ENCODE measurements at places on chromosomes 6 and 20.

DNA sequence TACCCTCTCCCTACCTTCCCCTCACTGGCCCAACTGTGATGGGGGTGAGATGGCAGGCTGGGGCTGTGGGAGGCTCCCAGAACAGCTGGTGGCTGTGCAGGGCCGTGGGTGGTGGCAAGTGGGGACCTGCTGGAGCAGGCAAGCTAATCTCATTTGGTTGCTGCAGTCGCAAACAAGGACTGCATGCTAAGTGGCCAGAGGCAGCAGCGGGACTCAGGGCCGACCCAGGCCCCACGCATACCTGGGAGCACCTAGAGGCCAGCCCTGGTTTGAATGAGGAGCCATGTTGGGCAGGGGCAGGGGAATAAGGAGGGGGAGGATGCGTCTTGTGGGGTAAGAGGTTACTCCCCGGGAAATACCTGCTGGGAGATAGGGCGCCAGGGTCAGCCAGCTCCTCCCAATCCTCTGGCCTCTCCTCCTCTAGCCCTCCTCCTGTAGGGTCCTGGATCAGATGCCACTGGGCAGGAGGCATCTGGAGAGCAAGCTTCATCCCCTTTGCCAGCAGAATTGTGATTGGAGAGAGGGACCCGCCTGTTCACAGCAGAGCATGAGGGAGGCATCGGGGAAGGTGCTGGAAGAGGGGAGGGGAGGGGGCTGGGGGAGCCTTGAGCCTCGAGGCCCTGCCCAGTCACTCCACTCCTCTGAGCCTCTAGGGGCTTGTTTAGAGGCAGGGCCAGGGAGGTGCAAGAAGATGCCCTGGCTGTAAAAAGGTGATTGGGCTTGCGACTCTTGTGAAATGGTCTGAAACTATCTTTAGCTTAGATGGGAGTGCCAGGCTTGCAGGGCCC is 24.3 kb upstream of the CDH22 start:
- peak; percentile 40 for DNase-seq

GRCh38 chr6:109305028-109305427 is 77.2 kb downstream of the CD164 start:
- no peak for DNase-seq

- peak; percentile 31 for DNase-seq
These were observed 709 bp upstream of the ZNF76 start for GRCh38 chr6:35258858-35259193.

GRCh38 chr20:61146023-61146422 is 106.0 kb upstream of the CDH4 start:
- no peak for DNase-seq

- DNase-seq = no peak
These were observed 44.1 kb downstream of the SUN5 start for GRCh38 chr20:32960222-32960518.

DNA sequence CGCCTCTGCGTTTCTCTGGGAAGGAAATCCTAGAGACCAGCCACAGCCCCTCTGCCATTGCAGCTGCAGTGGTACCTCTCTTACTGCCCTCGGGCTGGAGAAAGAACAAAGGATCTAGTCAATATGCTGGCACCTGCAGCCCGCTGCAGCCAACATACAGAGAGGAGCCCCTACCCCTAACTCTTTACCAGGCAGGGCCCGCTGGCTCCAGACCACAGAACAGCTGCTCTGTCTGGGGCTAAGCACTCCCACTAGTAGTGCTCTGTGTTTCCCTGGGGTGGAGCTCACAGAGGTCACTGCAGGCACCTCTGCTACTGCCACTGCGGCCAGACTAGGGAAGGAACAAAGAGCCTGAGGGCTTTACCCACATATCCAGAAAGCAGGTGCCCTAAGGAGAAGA is 93.8 kb upstream of the IMPG1 start:
- no peak for DNase-seq

GRCh38 chr6:83071023-83071422 is 3.6 kb downstream of the DOP1A start:
- DNase-seq = no peak

- DNase-seq = no peak
These were observed 71.3 kb upstream of the FYN start for GRCh38 chr6:111944541-111944940.

GRCh38 chr6:24536466-24536865 is 41.7 kb downstream of the ALDH5A1 start:
- no peak for DNase-seq

DNA sequence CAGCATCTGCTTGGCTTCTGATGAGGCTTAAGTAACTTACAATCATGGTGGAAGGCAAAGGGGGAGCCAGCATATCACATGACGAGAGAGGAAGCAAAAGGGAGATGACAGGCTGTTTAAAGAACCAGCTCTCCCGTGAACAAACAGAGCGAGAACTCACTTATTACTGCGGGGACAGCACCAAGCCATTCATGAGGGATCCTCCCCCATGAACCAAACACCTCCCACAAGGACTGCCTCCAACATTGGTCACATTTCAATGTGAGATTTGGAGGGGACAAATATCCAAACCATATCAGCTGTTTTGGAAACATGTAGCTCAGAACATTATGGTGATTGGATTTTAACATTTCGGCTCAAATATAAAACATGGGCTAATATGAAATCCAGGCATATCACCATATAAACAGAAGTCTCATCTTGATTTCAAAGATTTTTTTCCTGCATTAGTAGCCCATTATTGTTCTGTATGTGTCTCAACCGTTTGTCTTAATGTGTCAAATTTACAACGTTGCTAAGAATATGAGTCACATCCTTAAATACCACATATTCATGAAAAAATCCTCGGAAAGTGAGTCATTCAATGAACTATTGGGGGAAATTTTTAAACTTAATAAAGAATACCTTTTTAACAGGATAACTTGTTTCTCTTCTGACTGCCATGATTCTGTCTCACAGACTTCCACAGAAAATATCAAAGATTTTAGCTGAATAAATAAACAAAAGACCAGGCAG is 894.3 kb downstream of the TFAP2A start:
- DNase-seq = no peak

DNA sequence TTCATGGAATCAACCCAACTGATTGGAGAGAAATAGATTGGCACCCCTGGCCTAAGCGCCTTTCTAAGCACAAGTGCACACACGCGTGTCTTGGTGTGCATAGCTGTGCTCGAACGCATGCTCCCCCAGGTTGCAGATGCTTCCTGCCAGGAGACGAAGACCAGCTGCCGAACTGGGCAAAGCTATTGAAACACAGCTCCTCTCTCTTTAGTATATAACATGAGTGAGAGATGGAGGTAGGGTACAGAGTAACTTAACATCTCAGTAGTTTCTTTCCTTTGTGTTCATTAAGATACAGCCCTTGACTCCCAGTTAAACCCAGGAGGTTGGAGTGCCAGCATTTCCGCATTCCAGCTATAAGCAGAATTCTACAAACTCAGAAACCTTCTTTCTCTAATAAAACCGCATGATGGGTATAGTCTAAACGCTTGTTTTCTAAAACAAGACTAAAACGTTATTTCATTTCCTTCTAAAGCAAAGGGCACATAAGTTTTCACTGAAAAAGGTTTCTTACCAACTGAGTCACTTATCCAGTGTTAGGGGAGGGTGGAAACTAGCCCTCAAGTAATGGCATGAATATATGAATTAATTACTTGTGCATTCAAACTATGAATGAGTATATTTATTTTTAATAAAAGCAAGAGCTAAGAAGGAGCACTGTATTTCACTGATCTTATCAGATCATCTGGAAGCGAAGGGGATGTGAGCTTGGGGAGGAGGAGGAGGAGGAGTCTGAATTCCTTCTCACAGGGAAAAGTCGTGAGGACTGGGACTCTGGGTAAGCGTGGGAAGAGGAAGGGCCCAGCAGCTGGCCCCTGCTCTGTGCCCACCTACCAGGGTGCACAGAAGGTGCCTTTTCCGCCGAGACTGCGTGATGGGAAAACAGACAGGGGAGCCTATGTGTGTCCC is 179.2 kb downstream of the TMEM242 start:
- no peak for DNase-seq

DNA sequence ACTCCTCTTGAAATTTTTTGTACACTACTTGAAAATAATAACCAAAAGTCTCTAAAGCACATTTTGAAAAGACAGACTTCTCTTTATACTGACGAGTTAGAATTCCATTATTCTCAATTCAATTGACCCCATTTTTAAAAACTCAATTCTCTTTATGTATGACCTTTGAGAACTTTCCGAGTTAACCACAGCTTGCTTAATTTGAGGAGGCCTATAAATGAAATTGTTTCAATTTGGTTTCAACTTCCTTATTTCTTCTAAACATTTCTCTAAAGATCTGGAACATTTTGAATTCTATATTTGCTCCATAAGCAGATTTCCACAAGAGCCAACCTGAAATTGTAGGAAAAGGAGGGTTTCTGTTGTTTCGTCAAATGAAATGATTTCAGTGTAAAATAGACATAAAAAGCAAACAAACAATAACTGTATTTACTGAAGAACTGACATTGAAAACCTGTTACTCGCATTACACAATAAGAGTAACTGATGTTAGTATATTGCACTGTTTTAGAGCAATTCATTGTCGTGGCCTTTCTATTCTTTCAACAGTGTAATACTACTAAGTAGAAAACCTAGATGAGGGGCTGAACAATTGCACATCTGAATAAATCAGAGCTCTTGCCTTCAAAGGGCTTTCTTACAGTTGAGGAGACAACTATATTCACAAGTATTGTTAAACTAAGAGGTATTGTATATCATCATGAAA is 223.6 kb downstream of the HIVEP2 start:
- no peak for DNase-seq

GRCh38 chr6:21198032-21198640 is 395.4 kb upstream of the SOX4 start:
- no peak for DNase-seq

- no peak for DNase-seq
These were observed 62.1 kb upstream of the CNKSR3 start for GRCh38 chr6:154572556-154572955.

DNA sequence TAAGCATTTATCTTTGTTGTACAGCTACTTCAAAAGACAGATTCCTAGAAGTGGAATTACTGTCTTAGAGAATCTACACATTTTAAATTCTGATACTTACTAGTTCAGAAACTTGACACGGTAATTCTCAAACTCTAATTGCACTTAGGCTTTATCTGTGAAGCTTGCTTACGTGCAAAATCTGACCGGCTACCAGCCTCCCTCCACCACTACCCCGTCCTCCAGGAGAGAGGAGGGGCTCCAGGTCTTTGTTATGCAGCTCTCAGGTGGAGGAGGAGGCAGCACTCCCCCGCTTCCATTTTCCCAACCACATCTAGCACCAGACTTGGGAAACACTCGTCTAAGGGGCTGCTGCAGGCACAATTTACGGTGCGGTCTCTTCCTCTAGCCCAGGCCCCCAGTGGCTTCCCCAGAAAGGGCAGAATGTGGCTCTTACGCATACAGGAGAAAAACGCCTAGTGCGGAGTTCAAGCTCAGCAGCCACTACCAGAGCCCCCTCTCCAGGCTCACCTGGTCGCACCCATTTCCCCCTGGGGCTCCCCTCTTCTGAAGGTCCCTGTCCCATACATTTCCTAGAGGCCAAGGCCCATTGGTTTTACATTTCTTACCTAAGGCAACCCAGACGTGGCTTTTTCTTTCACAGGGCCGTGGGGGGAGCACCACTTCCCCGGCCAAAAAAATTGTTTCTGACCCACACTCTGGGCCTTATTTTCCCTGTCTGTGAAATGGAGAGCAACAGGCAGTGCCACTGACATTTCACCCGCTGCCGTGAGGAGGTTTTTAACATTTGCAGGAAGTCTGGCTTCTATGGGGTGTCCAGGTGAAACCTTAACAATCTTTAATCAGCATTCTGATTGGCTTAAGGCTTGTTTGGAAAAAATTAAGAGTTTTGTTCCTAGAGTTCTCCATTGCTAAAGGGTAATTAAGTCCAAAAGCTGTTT is 1.6 kb upstream of the TGIF2 start:
- DNase-seq = no peak

GRCh38 chr6:111011360-111012142 is 29.7 kb downstream of the RPF2 start:
- peak; percentile 5 for DNase-seq

GRCh38 chr6:14984519-14984853 is 261.4 kb upstream of the JARID2 start:
- DNase-seq = no peak

DNA sequence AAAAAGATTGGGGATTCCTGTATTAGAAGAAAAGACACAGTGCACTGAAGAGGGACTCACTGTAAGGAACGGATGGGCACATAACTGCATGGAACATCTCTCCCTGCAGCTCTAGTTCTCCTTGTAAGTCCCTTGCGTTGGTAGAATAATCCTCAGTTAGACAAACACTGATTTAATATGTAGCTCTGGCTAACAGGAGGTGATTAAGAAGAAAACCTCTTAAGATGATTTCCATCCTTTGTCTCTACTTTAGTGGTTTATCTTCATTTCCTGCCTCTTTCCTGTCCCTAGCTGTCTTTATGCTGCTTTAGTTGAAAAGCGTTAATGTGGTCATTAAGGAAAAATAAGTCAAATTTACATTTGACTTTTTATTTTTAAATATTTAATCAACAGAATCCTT is 86.6 kb downstream of the SLC16A10 start:
- no peak for DNase-seq

GRCh38 chr20:37246736-37247135 is 14.9 kb downstream of the GHRH start:
- DNase-seq = no peak

DNA sequence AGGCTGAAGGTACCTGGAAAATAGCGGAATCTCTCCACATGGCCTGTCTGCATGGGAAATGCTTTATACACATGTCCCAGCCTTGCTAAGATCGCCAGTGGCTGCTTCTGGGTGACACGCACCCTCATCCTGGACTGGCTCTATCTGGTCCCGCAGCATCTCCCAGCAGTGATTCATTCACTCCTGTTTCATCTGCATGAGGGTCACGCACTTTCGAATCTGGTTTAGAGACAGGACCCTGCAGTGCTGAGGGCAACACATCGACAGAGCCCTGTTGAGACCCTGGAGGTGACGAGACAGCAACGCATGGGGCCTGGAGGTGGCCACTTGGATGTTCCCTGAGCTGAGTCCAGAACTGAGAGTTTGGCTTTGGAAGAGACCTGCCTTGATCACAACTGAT is 136.5 kb downstream of the SMOC2 start:
- no peak for DNase-seq

DNA sequence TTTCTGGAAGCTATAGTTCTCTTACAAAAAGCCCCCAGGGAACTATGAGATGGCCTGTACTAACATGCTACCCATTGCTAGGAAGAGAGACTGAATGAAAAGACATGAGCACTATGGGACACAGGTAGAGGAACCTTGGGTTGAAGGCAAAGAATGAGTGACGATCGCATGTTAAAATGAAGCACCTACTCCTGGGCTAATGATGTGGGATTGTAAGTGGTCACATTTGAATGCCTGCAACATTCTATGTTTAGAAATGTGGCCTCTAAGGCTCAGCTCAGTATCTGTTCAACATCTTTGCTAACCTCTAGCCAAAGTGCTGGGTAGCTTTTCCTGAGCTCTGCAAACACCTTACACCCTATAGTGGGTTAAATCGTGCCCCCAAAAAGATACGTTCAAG is 5.2 kb upstream of the ZC3H12D start:
- no peak for DNase-seq

DNA sequence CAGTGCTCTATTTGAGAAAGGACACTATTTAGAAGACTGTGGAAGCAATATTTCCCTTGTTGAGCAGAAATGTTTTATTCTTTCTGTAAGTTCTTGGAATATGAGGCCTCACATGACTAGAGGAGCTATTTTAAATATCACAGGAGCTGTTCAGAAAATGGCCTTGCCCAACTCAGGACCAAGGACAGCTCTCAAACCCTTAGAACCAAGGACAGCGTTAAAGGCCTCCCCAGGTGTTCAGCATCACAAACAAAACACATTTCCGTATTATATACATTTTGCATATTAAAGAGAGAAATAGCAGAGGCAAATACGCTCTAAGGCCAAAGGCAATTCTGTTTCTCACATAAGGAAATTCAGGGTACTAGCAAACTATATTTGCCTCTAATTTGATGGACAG is 631.4 kb downstream of the CDH26 start:
- DNase-seq = no peak

Data from NCI-H1694 (cell line).